Hematopoietic multipotent progenitor cell treated with erythropoietin and hydrocortisone succinate and interleukin-3 and kit ligand, for 4 days (in vitro differentiated cells): ENCODE measurements at places on chromosomes 2 and 18.

DNA sequence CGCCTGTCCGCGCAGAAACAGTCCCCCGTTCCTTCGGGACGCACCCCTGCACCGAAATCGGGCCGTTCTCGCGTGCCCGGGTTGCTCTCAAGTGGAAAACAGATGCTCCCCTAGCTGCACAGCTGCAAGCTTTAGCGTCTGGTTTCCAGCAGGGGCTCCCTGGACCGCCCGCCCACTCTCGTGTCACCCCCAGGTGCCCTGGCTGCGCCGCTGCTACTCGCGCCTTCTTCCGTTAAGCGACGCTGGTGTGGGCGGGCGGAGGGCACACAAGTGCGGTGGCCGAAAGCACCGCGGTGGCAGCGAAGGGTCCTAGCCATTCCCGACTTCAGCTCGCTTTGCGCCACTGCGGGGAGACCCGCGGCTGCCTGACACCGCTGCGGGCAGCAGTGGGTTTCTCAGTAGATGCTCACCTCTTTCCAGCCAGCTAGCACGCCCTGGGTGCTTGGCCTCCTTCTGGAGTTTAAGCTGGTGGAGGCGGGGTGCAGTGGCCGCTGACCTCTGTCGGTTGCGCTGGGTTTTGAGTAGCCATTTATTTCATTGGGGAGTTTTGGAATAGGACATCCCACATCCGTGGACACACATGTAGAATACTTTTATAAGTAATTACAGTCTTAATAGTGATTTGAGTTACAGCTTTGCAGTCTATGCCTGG, 806 bp downstream of the ZNF407 start:
- peak; percentile 89 for DNase-seq

GRCh38 chr2:161594445-161594844, 29.8 kb upstream of the SLC4A10 start:
- DNase-seq: no peak

GRCh38 chr2:71063216-71063615, 5.2 kb upstream of the NAGK start:
- no peak for DNase-seq

- DNase-seq: peak; percentile 88
Measured at GRCh38 chr2:67650291-67651133, 253.4 kb downstream of the ETAA1 start.

GRCh38 chr18:36786686-36787085, 42.1 kb downstream of the TPGS2 start:
- DNase-seq: no peak

DNA sequence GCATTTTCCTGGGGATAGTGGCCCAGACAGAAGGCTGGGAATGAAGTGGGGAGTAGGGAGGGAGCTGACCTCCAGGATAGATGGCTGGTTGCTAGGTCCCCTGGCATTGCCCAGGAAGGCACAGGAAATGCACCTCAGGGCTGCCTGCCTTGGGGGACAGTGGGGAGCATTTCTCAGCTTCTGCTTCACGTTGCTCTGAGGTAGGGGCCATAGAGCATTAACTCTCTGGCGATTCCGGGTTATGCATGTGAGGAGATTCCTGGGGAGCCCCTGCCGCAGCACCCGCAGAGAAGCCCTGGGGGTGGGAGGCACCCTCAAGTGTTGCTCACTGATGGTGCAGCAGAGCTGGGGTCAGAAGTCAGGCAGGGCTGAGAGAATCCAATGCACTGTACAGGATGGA, 256.5 kb downstream of the CYP26B1 start:
- no peak for DNase-seq

GRCh38 chr2:167127135-167127534, 238.9 kb downstream of the XIRP2 start:
- DNase-seq: peak; percentile 62

GRCh38 chr2:167420211-167420610, 531.9 kb downstream of the XIRP2 start:
- DNase-seq: no peak

- no peak for DNase-seq
Measured at GRCh38 chr2:71423817-71424420, 29.4 kb upstream of the DYSF start.

DNA sequence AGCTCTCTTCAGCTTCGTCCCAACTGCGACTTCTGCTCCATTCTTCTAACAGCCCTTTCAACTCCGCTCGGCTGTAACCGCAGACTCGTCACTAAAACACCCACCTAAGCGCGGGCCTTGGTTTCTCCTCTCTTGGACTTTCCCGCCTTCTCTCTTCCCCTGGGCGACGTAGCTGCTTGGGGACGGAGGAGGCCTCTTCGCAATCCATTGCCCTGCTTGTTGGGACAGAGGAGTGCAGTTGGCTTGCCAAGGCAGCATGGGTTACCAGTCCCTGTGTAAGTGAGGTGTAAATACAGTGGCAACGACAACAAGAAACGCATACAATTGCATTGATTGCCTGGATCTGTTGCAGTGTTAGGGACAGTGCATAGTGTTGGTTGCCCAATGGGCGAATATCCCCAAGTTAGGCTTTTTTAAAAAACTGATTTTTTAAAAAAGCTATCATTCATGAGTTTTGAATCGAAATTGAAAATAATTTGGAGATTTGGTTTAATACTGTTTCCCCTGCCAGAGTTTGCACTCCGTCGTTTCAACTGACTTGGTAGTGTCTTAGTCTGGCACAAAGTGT, 484 bp upstream of the DARS1 start:
- DNase-seq: peak; percentile 84

DNA sequence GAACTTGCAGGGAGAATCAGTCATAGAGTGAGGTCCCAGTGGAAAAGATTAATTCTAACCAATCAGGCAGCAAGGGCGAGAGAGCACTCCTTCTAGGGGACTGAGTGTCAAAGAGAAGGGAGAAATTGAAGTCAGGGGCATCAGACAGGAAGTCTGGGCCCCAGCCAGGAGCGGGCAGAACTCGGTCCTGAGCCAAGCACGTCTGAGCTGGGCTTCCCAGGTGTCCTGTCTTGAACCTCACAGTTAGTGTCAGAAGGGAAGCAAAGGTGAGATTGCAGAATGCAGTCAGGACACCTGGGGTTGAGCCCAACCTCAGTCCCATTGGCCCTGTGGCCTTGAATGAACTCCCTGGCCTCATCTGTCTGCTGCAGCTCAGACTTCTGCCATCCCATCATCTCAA, 220.9 kb downstream of the SMAD2 start:
- DNase-seq: no peak
